ENCODE measurements at places on chromosomes 2 and 18. TPM values are rescaled to one million over a fixed set of nuclear protein-coding genes. Genes with fewer than 3 reads are reported as not detected.

- no peak for ATAC-seq
These were observed 1.3 kb downstream of the ATL2 start for GRCh38 chr2:38375696-38376345.

DNA sequence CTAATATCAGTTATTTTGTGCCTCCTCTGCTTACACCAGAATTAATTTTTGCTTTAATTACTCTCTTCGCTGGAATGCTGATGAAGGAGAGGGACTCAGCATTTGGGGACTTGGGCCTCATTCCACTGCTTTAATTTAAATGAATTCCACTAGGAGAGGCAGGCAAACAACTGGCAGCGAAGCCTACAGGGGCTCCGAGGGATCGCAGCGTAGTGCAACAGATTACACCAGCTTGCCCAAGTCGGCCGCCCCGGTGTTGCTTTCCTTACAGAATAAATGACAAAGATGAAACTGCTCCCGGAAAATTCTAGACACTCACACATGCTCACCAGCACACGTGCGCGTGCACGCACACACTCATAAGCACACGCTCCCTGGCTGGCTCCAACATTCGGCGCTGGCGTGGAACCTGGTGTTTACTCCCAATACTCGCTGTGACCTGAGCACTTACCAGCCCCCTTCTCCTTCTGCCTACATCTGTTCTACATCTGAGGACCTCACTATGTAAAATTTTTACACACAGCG, 175.4 kb downstream of the ZNF521 start:
- peak; percentile 22 for ATAC-seq

DNA sequence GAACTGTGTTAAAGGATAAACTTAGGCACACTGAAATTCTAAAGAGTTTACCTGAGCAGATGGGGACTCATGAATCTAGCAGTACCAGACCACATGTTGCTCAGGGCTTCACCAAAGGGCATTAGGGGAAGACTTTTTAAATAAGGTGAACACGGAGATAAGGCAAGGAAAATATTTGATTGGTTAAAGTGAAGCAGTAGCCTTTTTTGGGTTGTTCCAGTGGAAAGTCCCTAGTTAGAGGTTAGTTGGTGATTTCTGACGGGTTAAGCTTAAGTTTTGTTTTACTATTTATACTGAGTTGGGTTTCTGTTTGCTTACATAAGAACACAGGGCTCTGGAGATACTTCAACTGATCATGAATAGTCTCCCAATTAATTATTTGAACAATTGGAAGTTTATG, 722.5 kb downstream of the SOCS6 start:
- no peak for ATAC-seq

- no peak for ATAC-seq
These were observed 41.8 kb downstream of the TIMM21 start for GRCh38 chr18:74190086-74190485.

DNA sequence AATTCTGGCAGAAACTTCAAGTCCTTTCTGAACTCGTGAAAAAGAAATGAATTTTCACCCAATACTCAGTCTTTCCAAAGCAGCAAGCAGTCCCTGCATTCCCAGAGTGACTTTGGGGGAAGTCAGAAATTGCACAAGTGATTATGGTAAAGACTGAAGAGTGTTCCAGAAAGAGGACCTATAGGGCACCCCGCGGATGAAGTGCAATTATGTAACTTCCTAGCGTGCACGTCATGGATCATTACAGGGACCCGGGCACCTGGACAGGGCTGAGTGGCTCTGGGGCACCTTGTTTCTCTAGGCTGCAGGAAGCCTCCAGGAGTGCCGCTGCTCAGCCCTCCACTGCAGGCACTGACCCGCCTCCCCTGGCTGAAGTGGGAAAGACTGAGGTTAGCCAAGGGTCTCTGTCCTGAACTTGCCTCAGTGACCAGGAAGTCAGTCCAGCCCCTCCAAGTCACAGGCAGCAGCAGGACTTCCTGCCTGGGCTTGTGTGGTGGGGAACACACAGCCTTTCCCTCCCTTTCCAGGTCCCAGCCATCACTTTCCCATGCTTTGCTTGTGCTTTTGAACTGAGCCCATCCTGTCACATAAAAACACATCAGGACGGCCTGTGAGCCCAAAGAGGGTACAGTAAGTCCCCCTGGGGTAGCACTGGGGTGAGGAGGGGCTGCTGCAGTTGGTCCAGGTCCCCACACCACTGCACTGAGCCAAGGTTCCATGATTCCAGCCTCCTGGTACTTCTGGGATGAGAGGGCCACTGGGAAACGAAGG, 19.8 kb downstream of the TMEM185B start:
- ATAC-seq = no peak

- no peak for ATAC-seq
These were observed 886.2 kb upstream of the NRXN1 start for GRCh38 chr2:51918113-51918512.

- peak; percentile 28 for ATAC-seq
These were observed 5.2 kb upstream of the SCN7A start for GRCh38 chr2:166499281-166499680.

DNA sequence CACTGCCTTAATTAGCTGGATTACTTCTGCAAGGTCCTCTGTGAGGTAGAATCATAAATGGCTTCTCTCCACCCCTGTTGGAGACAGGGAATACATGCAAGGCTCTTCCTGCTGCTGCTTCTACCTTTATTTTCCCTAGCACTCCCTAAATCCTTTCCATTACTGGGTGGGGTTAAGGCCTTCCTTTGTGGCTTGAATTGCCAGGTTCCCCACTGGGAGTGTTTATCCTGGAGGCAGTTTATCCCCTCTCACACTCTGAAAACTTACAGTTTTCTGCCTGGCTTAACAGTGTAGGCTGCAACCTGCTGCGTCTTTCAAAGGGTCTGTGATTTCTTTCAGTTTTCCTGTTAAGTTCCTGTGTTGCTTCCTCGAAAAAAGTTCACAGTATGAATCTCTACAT, 1062.3 kb upstream of the CRIM1 start:
- ATAC-seq = no peak

- ATAC-seq = no peak
These were observed 26.4 kb downstream of the KCNIP3 start for GRCh38 chr2:95323347-95324155.

GRCh38 chr2:131156452-131157149, 51.5 kb downstream of the PLEKHB2 start:
- ATAC-seq = no peak

GRCh38 chr2:3647246-3647645, 10.8 kb upstream of the ALLC start:
- no peak for ATAC-seq

GRCh38 chr2:134602666-134603065, 116.1 kb downstream of the TMEM163 start:
- ATAC-seq = no peak

DNA sequence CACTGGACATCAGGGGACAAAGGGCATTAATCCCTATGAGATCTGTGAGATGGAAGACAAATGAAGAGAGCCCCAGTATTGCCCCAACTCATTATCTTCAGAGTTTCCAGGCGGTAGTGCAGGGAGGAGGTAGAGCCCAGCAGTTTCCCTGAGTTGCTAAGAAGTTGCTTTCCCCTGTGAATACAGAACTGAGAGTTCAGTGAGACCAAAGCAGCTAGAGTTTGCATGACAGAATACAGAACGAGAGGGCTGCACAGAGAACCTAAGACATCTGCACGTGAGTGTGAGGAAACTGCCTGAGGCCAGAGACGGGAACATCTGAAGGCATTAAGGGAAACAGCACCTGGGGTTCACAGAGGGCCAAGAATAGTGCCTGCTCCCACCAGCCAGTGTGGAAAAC, 18.1 kb upstream of the PGAP1 start:
- peak; percentile 49 for ATAC-seq

DNA sequence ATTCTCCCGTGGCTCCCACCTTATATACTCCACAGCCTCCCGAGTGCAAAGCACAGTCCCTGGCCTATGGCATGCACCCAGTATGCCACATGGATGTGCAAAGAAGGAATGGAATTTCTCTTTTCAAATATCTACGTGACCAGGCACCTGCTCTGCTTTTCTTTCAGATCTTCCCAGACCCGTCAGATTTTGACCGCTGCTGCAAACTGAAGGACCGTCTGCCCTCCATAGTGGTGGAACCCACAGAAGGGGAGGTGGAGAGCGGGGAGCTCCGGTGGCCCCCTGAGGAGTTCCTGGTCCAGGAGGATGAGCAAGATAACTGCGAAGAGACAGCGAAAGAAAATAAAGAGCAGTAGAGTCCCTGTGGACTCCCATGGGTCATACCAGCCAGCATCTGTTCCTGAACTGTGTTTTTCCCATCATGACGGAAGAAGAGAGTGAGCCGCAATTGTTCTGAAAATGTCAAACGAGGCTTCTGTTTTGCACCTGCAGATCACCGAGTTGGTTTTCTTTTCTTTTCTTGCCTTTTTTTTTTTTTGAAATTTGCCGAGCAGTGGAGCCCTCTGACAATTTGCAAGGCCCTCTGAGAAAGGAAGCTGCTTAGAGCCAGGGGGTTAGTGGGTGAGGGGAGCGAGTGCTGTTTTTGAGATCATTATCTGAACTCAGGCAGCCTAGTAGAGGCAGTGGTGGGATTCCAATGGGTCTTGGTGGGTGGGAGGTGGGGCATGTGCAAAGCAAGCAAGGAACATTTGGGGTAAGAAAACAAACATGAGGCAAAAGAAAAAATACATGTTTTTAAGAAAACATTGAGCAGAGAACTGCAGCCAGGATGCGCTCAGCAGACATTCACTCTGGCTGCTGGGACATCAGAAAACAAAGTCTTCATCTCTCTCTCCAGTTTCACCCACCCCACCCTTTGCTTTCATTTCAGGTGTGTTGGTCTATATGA, 26.2 kb downstream of the LBH start:
- ATAC-seq = no peak

DNA sequence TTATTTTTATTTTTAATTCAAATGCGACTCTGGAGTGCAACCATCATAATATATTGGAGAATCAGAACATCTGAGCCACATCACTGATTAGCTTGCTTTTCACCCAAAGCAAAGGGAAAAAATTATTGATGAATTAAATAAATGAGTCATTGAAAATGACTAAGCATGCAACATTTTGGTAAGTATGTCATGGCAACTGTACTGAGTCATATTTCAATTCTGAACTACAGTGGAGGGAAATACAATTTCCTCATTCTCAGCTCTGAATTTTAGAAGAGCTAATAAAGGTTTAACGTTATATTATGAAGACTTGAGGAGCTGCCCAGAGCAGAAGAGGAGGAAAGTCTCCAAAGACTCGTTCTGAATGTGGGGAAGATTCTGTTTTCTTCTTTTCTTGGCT, 89.6 kb upstream of the CCDC68 start:
- no peak for ATAC-seq

Gene ALPP
- not detected for total RNA-seq

Gene SCG2
- total RNA-seq = 0.35 TPM

Gene DPYSL5
- total RNA-seq = 97.6 TPM

Gene SYT4
- total RNA-seq = 347 TPM

Gene PKDCC
- total RNA-seq = 22.6 TPM

Gene SERPINB10
- not detected for total RNA-seq

Gene PLB1
- total RNA-seq = 1.5 TPM

Data from motor neuron (in vitro differentiated cells).